C1 segment of cervical spinal cord (tissue), 14 donors: ENCODE measurements at places on chromosomes 3 and 15.

- DNase-seq = no peak
Observed at GRCh38 chr15:72967811-72968530, 84.3 kb upstream of the NEO1 start.

DNA sequence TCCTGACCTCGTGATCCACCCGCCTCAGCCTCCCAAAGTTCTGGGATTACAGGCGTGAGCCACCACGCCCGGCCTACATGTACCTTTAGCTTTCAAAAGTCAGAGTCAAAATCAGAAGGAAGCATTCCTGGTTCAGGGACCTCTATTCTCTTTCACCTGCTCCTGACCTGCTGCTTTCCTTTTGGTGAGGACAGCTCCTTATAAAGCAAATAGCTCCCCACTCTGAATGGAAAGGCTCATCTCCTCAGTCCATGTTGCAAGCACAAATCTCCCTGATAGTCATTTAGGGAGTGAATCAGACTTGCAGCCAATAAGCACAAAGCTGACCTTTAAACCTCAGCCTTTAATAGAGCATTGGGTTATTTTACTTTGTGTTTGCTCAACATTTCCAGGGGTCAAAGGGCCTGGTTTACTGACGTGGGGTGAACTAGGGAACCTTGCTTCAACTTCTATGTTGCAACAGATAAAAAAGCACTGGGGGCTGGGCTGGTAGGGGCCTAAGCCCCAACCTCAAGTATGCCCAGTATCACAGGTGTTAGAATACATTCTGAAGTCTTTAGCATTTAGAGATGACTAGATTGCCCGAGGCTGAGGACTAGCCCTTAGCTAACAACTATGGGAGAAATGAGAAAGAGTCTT, 43.1 kb downstream of the THRB start:
- no peak for DNase-seq

GRCh38 chr3:55601366-55602080, 114.4 kb upstream of the WNT5A start:
- DNase-seq = no peak

- no peak for DNase-seq
Observed at GRCh38 chr15:66057089-66057488, 187.8 kb downstream of the RAB11A start.

GRCh38 chr3:43727930-43728329, 37.2 kb downstream of the ABHD5 start:
- no peak for DNase-seq

DNA sequence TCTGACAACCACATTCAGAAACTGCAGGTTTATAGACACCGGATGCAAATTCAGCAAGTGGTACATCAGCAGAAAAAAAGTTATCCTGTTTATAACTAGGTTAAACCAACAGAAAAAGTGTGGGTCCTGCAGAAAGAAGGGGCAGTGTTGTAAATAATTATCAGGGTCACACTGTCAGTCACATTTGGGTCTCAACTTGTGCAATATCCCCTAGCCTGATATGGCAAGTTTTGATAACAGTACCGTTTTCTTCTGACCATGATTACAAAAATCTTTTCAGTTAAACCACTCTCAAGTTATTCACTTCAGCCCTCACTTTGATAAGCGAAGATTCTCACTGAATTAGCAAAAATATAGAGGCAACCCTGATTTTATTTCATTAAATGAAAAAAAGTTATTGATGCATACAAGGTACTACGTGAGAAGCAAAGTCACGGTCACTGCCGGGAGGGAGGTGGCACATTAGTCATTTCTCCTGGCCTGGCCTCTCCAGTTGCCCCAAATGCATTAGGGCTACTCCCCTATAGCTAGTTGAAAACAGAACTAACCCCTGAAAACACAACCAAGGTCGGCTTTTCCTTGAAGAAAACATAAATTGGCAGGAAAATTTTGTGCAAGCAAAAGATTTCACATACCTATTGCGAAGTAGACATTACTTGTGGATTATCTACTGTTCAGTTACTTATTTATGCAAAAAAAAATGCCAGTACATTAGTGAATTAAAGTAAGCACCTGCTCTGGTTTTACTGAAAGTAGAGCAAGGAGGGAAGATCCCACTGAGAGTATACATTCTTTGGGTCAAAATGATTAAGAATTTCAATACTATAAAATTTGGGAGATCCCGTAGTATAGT, 28.6 kb downstream of the IL5RA start:
- no peak for DNase-seq

DNA sequence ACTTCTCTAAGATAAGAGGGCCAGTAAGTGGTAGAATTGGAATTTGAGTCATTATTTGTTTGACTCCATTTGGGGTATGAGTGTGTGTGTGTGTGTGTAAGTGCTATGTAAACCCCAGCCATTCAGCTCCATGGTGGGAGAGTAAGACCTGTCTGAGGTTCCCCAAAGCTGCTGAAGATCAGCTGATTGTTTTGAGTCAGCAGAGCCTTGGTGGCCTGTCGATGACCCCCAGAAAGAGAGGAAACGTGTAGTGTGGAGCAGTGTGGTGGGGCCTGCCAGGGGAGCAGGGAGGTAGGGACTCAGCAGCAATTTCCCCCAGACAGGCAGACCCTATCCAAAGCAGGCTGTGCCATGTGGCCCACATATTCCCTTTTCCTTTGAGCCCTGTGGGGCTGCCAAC, 5.3 kb downstream of the DVL3 start:
- no peak for DNase-seq

- no peak for DNase-seq
Observed at GRCh38 chr3:147712357-147712756, 303.2 kb downstream of the ZIC1 start.

- no peak for DNase-seq
Observed at GRCh38 chr3:11570789-11571495, 72.8 kb downstream of the VGLL4 start.

GRCh38 chr3:30597131-30597768, 9.2 kb upstream of the TGFBR2 start:
- no peak for DNase-seq

- DNase-seq = no peak
Observed at GRCh38 chr3:23624305-23624704, 181.4 kb upstream of the UBE2E1 start.

GRCh38 chr3:168801794-168802193, 706.1 kb upstream of the GOLIM4 start:
- no peak for DNase-seq

DNA sequence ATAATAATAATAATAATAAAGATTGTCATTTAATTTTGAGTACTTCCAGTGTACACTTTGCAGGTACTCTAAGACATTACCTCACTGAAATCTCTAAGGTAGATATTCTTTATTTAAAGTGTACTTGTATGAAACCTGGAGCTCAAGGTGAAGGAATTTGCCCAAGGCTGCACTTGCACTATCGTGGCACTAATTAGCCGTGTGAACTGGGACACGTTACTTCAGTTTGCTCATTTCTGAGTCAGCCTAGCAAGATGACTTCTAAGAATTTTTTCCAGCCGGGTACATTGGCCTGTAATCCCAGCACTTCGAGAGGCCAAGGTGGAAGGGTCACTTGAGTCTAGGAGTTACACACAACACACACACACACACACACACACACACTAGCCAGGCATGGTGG, 33.5 kb downstream of the MLH1 start:
- DNase-seq = no peak

- no peak for DNase-seq
Observed at GRCh38 chr3:197302696-197303341, 4.4 kb upstream of the DLG1 start.

GRCh38 chr3:151204530-151205402, 1.8 kb upstream of the GPR171 start:
- no peak for DNase-seq
